ENCODE measurements at places on chromosomes 11 and 22. TPM values are rescaled to one million over a fixed set of nuclear protein-coding genes. Genes with fewer than 3 reads are reported as not detected.

GRCh38 chr11:116605543-116606459 is 167.0 kb downstream of the BUD13 start:
- H3K36me3 ChIP-seq, result no peaks in the 10 kb centered on the region
- no peaks in the 10 kb centered on the region for H3K4me1 ChIP-seq
- H3K4me3 ChIP-seq, result no peak overlapping the region

GRCh38 chr22:22717664-22718063 is 73.2 kb downstream of the GGTLC2 start:
- no peak overlapping the region for H3K27ac ChIP-seq
- no peak overlapping the region for H3K4me3 ChIP-seq
- no peak for DNase-seq
- H3K4me1 ChIP-seq, result no peaks in the 10 kb centered on the region
- peaks cover 3% of the 10 kb centered on the region for H3K27me3 ChIP-seq

DNA sequence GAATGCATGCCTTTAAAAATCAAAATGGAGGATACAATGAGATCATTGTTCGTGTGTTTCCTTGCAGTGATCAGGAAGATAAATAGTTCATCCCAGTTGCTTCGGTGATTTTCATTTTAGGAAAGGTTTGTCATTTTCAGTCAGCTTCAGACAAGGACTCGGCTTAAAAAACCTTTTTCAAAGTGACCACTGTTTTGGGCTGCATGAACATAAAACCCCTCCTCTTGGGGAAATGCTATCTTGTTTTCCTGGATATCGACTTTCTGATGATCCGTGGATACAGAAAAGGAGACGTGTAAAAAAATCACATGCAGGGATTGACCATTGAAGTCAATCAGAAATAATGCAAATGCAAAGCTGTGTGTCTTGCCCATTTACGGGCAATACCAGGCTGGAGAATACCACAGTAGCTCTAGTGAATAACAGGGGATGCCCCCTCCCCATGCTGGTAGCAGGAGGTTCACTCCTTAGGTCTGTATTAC is 146.8 kb downstream of the MAML2 start:
- DNase-seq, result peak; percentile 41
- H3K4me3 ChIP-seq, result peak overlapping the region; percentile 41
- peak overlapping the region; percentile 64 for H3K27ac ChIP-seq
- peaks cover 20% of the 10 kb centered on the region for H3K4me1 ChIP-seq

GRCh38 chr11:19743622-19744021 is 31.0 kb downstream of the NAV2 start:
- no peaks in the 10 kb centered on the region for H3K4me1 ChIP-seq
- H3K27ac ChIP-seq, result no peak overlapping the region
- no peaks in the 10 kb centered on the region for H3K27me3 ChIP-seq
- no peak overlapping the region for H3K4me3 ChIP-seq
- peaks cover 7% of the 10 kb centered on the region for H3K36me3 ChIP-seq

Gene ZNF280B
- total RNA-seq, result 0.18 TPM

Data from SJCRH30 (cell line).